ENCODE measurements at places on chromosomes 12 and 14.

- DNase-seq = peak; percentile 89
These were observed 23.9 kb downstream of the SLC7A7 start for GRCh38 chr14:22791301-22791700.

- peak; percentile 53 for DNase-seq
These were observed 84.4 kb downstream of the C2CD5 start for GRCh38 chr12:22459838-22460490.

DNA sequence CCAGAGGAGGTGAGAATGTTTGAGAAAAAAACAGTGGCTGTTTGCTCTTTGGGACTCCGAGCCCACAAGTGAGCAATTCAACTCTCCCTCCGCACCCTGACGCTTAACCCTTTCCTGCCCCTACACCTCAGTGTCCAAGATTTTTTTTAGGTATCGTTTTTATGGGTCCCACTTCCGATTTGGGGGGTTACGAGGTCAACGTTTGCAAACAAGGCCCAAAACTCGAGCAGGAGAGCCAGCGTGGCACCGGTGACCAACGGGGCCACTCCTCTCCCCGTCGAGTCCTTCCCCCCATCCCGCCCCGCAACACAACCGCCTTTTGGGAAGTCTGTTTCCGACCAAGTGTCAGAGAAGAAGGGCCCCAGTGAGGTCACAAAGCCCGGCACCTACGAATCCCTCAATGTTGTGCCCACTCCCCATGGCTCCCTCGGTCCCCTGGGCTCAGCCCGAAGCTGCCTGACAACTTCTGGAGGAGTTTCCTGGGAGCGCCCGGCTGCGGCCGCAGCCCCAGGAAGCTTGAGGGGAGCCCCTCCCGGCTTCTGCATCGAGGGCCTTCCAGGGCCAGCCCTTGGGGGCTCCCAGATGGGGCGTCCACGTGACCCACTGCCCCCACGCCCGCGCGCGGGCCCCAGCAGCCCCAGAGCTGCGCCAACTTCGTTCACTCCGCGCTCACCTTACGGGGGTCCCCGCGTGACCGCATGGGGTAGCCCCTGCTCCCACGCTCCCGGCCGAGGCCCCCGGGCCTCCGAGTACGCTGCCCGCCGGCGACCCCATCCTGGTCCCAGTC lies 1.2 kb downstream of the CDK2AP1 start:
- peak; percentile 15 for DNase-seq

- DNase-seq = no peak
These were observed 12.1 kb downstream of the SNRPF start for GRCh38 chr12:95870897-95871296.

GRCh38 chr14:72844524-72844923 lies 49.4 kb downstream of the DPF3 start:
- no peak for DNase-seq

- no peak for DNase-seq
These were observed 18.6 kb downstream of the APOBEC1 start for GRCh38 chr12:7647071-7647470.

DNA sequence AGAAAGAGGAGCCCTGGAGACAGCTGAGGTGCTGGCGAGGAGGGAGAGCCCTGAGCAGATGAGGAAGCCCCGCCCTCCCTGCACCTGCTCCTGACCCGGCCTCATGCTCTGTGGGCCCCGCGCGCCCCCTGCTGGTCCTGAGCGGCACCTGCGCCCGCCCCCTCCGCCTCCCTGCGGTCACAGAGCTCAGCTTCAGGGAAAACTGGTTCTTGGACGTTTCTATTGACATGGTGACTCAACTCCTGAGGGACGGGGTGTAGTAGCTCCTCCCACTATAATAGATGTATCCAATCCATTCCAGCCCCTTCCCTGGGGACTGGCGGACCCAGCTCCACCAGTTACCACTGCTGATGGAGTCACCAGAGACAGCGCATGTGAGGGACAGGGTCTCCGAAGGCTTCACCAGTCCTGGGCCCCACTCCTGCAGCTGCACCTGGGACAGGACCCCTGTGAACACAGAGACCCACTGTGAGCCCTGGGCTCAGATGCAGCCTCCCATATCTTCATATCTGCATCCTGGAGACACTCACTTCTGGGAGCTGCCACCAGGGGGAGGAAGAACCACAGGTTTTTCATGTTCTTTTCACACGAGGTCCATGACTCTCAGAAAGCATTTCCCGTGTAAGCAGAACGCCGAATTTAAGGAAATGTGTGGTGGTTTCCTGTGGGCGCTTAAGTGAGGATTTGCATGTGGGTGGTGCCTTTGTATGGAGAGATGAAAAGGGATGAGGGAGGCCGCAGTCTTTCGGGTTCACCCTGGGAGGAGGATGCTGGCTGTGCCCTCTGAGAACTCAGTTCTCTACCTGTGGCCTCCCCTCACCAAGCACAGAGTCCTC lies 1346.4 kb downstream of the TMEM121 start:
- peak; percentile 94 for DNase-seq

Measured in kidney tubule cell (primary cell).